ENCODE measurements at places on chromosomes 7 and 10.

GRCh38 chr10:49090189-49090575, 25.1 kb downstream of the VSTM4 start:
- DNase-seq = no peak

DNA sequence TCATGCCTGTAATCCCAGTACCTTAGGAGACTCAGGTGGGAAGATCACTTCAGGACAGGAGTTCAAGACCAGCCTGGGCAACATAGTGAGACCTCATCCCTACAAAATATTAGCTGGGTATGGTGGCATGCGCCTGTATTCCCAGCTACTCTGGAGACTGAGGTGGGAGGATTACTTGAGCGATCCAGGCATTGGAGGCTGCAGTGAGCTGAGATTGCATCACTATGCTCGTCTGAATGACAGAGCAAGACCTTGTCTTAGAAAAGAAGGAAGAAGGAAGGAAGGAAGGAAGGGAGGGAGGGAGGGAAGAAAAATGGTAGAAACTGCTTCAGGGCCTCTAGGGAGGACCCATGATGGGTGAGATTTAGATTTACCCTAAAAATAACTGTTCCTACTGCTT, 112.3 kb downstream of the SPDYE5 start:
- no peak for DNase-seq

GRCh38 chr10:126903656-126904360, 1.4 kb upstream of the DOCK1 start:
- DNase-seq = no peak

GRCh38 chr10:103803941-103804340, 51.4 kb downstream of the SH3PXD2A start:
- no peak for DNase-seq

DNA sequence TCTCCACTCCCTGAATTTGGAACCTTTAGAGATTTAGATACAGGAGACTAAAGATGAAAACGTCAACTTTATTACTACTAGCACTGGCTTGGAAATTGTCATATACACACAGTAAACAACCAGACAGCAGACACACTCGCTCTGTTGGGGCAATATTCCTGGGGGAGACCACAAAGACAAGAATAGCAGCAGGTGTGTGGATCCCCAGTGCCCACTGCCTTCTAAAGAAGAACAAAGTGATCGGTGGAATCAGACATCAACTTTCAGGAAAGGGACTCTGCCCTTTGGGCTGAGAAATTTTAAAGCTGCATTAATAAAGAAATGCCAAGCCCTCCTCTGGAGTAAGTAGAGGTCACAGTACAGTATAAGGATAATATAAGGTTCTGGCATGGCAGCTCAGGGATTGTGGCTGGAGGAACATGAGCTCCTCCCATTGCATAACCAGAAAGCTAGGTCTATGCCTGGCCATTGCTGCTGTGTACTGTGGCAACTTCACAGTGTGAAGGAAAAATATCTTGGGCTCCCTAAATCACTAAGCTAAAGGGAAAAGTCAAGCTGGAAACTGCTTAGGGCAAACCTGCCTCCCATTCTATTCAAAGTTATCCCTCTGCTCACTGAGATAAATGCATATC, 57.1 kb upstream of the ANKRD1 start:
- DNase-seq = no peak

DNA sequence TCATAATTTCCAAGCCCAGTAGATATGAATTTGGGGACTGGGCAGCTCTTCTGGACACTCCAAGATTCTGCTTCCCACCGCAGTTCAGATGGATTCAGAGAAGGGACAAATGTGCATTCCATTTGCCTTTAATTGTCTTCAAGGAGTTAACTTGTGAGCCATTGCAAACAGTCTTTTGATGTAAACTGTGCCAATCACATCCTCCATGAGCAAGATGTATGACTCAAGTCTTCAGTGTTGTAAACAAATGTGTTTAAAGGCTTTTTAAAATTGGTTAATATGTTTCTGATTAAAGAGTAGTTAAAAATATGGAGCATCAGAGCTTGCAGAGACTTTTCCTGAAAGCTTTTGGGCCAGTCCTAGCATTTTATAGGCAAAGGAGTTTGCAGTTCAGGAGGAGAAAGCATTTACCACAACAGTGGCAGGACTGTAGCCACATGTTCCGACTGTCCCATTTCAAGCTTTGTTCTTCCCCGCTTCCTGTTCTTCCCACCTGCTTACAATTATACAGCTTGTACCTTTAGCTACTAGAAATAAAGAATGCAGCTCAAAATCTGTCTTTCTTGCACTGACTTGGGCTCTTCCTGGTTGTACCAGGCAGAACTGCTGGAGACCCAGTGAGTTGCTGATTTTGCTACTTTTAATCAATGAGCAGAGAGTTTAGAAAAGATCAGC, 6.2 kb downstream of the SLC18A2 start:
- DNase-seq = no peak

DNA sequence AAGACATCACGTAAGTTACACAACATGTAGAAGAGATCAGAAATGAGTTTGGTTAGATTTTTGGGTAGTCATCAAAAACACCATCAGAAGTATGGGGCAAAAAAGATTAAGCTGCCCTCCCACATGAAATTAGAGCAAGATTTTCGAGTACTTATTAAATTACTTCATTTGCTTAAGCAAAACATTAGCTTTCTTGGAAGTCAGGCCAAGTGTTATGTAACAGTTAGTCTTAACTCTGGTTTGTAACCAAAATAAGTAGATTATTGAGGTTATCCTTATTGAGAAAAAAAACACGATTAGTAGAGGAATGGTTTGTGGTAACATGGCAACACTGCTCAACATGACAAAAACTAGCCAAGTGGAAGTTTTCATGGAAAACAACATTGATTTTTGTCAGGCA, 37.9 kb downstream of the HBP1 start:
- no peak for DNase-seq

DNA sequence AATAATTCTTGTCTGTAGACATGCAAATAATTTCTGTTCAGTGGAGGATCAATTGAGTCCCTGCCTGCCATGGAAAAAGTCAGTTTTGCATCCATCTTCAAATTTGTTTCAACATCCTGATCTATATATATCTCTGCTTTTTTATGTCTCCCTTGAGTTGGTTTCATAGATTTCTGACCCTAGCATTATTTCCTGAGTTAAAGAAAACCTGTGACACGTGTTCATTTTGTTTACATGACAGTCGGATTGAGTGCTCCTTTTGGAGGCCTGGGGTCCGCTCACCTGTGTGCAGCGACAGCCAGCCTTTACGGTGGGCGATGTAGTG, 674 bp downstream of the MRPS24 start:
- DNase-seq = no peak

GRCh38 chr10:74824900-74825370, 1.5 kb upstream of the KAT6B start:
- peak; percentile 82 for DNase-seq

DNA sequence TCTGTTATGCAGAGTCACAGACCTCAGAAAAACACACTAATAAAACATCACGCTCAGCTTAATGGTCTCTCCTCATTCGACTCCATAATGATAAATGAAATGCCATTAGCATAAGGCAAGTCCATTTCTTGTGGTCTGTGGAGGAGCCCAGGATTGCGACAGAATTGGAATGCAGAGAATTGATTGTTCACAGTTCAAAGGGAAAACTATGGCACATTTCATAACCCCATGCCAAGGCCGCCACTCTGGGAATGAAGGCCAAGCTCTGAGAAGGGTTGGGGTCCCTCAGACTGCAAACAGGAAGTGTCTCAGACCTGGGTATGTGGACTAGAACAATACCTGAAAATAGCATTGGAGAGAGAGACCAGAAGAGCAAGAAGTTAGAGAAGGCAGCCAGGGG, 398.9 kb downstream of the ADRA2A start:
- no peak for DNase-seq

GRCh38 chr7:126460664-126461063, 792.1 kb downstream of the GRM8 start:
- DNase-seq = no peak

DNA sequence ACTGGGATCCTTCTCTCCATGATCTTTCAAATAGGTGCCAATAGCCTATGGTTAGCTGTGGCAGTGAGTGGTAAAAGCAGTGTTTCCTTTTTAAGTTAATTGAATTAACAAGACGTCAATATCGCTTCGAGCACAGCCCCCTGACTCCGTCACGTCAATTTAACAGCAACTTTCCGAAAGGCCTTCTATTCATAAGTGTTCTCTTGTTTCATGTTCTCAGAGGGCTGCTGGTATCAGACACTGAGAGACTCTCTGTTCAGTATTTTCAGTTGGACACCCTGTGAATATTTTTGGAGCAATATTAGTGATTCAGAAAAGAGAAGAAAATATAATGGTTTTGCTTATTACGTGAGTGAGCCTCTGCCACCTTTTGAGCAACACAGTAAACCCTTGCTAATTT, 174.2 kb upstream of the INSYN2A start:
- no peak for DNase-seq

GRCh38 chr10:26725837-26726727, 28.6 kb downstream of the PDSS1 start:
- peak; percentile 92 for DNase-seq

DNA sequence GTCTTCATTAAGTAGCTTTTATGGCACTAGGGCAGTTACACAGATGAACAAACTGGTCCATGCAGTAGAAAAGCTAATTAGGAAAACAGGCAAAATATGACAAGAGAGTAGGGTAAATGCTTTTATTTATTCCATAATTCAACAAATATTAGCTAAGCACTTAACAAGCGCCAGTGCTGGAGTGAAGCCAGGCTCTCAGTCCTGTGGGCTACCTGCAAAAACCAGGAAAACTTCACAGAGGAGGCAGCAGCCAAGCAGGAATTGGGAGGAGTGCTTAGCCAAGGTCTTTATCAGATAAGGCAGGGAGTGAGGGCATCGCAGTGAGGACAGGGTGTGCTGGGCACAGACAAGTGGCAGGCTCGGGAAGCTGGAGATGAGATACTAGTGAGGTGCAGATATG, 4.9 kb upstream of the KAT6B start:
- DNase-seq = no peak

- no peak for DNase-seq
Measured at GRCh38 chr7:85525676-85526075, 338.8 kb upstream of the SEMA3D start.

DNA sequence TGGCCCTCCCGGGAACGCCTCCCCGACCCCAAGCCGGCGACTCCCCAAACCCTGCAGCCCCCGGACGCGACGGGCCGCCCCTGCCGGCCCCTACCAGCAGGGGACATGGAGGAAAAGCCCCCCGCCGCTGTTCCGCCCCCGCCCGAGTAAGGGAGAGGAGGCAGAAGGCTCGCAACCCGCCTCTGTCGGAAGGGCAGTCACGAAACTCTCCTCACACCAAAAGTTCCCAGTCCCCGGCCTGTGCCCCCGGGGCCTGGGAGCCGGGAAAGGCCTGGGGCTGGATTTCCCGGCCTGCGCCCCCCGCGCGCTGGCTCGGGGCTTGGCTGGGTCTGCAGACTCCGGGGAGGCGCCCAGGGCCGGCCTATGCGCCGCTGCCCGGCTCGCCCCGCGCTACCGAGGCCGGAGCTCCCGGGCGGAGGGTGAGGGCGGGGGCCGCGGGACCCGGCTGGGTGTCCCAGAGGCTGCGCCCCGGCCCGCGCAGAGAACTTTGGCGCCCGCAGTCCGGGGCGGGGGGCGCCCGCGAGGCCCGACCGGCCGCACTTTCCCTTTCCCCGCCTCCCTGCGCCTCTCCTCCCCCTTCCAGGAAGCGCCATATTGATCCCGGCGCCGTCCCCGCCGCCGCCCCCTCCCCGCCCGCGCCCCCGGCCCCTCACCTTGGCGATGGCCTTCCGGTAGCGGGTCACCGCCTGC, 728 bp downstream of the PARD3 start:
- DNase-seq = peak; percentile 56

DNA sequence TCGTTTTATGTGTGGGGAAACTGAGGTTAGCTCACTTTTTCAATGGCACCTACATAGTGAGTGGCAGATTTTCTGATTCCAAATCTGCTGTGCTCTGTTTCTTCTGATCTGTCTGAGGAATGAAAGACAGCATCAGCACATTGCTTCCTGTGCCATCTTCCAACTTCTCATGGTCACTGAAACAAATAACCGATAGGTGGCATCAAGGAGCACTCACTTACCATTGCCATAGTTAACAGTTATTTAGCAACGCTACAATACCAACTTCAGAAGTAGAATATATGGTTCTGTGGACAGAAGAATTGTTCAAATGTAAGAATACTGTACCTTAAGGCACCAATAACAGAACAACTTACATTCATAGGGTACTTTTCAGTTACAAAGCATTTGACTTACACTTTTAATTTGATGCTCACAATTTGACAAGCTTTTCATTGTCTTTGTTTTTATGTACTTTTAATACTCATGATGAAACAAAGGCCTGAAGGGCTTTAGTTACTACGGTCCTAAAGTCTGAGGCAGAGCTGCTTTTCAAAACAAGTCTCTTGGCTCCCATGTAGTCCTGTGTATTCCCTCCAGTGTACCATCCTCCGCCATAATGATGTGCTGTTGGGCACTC, 228.9 kb upstream of the TCF7L2 start:
- peak; percentile 84 for DNase-seq

DNA sequence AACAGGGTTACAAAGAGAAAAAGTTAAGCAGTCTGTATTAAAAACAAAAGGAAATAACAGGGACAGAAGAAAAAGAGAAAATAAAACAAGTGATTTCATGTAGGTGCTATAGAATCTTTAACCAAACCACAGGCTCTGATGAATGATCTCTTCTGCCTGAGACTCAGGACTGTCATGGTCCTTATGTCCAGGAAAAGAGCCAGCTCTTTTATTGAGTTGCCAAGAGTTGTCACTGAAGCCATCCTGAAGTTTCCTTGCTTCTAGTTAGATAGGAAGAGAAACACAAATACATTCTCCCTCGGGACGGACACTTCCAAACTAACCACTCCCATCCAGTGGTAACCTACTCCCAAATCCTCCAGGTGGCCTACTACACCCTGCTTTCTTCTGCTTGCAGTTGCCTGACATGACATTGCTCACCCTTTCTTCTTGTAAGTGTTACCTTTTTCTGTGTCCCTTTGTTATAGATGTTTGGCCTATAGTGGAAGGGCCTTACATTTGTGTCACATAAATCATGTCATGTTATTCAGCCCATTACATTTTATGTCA, 346.7 kb downstream of the NRG3 start:
- no peak for DNase-seq

Data from Kasumi-1 (cell line).